ENCODE measurements at places on chromosomes 12 and 14. TPM values are rescaled to one million over a fixed set of nuclear protein-coding genes. Genes with fewer than 3 reads are reported as not detected.

Gene ANO4
- not detected for polyA plus RNA-seq

Gene EML5
- not detected for polyA plus RNA-seq

Gene ANKS1B
- not detected for polyA plus RNA-seq

Gene GPR84
- 2.4 TPM for polyA plus RNA-seq

Gene FERMT2
- polyA plus RNA-seq, result not detected

Measured in CD14-positive monocyte (primary cell).